ENCODE measurements at places on chromosomes 1 and 21.

GRCh38 chr1:6596351-6596750 is 6.3 kb downstream of the KLHL21 start:
- DNase-seq: no peak

DNA sequence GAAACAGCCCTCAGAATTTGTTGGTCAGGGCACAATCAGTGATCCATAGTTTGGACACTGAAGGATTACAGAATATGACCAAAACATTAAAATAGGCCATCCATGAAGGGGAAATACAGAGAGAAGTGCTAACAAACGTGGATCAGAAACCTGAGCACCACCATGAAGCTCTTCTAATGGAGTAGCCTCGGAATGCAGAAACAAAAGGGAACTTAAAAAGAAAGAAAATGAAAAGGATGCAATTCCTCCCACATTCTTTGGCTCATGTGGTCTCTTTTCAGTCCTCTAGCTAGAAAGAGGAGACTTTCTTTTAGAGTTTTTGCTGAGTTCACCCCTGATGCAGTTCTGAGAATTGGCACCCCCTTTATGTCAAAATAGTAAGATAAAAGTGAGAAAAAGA is 989.8 kb upstream of the B3GALT2 start:
- DNase-seq: no peak

DNA sequence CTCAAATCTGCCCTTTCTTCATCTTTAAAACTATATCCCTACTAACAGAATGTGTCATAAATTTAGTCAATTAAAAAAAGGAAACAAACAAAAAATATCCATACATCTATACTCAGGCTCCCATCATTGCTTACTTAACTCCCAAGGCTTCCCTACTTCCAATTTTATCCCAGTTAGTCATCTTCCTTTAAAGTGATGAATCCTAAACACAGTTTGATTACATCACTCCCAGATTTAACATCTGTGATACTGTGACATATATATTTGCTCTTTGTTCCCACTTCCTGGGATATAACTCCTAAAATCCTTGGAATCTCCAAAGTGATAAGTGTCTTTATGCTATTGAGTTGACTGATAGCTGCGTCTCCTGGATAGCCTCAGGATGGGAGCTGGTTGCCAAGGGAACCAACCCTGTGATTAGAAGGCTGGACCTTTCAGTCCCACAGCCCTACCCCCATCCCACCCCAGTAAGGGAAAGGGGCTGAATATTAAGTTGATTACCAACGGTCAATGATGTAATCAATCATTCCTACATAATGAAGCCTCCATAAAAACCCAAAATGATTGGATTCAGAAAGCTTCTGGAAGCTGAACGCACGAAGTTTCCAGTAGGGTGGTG is 21.6 kb downstream of the GLMN start:
- DNase-seq: no peak

DNA sequence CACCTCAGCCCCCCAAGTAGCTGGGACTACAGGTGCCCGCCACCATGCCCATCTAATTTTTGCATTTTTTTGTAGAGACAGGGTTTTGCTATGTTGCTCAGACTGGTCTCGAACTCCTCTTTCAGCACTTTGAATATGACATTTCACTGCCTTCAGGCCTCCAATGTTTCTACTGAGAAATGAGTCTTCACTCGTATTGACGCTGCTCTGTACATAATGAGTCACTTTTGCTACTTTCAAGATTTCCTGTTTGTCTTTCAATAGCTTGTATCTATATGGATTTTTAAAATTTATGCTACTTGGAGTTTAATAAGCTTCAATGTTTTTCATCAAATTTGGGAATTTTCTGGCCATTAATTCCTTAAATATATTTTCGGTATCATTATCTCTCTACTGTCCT is 64.7 kb downstream of the GORAB start:
- no peak for DNase-seq

DNA sequence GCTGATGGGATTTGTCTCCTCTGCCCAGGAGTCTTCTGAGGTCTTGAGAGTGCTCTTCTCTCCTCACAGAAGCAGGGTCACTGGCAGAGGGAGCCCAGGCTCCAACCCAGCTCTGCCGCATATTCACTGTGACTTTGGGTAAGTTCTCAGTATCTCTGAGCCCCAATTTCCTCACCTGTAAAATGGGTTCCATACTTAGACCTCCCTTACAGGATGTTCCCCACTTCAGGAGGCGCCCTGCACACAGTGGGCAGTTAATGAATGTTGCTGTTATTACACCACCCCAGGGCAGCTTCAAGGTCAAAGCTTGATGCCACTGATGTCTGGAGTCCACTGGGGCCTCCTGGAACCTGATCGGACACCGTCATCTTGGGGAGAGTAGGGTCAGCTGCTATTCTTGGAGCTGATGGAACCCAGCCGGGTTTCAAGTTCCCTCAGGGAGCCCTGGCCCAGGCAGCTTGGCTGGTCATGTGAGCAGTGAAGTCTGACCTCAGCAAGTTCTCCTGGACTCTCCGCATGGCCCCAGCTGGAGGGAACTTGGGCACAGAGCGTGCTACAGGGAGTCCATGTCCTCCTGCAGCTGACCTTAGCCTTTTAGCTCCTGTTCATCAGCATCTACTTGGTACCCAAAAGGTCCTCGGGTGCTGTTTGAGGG is 21.8 kb downstream of the COA7 start:
- no peak for DNase-seq

DNA sequence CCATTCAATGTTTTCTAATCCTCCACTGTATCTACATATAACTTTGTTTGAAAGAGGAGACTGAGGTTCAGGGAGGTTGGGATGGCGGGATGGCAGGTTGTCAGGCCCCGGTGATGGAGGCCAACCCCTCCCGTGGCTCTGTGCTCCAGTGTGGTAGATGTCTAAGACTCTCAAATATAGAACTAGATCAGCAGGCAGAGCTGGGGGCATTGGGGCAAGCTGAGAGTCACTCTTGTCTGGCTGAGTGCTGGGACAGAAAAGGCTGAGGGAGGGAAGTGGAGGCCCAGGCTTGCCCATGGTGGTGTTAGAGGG is 1.7 kb downstream of the IL6R start:
- no peak for DNase-seq

GRCh38 chr1:93629101-93630059 is 52.3 kb downstream of the BCAR3 start:
- DNase-seq: no peak

- no peak for DNase-seq
Observed at GRCh38 chr1:234214129-234214910, 158.9 kb upstream of the COA6 start.

DNA sequence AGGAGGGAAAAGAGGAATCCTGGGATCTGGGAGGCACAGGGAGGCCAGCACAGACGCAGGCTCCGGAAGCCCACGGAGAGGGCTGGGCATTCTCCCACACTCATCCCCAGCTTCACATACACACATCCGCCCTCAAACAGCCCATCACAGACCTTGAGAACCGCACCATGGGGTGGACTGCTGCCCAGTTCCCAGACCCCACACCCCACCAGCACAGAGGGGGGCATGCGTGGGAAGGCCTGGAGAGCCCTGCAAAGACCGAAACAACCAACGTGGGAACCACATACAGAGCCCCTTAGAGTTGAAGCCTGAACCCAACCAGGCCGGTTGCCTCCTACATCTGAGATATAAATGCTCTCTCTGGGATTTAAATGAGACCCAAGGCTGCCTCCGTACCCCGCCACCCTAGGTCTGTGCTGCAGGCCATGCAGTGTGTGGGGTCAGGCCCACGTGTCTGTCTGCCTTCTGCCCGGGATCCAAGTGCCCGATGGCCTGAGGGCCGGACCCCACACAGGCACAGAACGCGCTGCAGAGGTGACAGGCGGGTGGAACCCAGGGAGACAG is 126.2 kb upstream of the COL6A1 start:
- DNase-seq: no peak

DNA sequence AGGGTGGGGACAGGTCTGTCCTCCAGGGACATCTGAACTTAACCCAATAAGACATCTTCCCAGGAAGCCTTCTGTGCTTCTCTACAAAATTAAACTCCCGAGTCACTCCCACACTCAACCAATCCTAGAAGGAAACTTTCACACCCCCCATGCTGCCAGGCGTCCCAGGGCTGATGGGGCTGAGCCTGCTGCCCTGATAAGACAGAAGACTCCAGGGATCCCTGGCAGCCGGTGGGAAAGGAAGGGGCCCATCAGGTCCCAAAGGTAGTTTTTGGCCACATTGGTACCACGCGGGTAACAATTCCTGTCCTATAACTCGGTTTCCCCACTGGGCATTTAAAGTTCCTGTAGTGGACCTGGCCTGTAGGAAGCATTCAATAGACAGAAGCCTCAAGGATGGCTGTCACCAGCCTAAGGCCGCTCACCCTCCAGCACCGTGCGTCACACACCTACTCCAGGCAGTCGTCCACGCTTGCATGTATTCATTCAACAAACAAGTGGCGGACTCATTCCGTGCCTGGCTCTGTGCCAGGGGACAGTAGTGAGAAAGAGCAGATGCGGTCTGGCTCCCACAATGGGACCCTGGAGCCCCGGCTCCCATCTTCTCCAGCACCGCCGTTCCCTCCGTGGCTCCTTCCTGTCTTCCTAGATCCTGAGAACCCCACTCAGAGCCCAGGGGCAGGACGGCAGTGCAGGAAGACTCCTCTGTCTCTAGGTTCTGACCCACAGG is 465.2 kb downstream of the NPHP4 start:
- no peak for DNase-seq

DNA sequence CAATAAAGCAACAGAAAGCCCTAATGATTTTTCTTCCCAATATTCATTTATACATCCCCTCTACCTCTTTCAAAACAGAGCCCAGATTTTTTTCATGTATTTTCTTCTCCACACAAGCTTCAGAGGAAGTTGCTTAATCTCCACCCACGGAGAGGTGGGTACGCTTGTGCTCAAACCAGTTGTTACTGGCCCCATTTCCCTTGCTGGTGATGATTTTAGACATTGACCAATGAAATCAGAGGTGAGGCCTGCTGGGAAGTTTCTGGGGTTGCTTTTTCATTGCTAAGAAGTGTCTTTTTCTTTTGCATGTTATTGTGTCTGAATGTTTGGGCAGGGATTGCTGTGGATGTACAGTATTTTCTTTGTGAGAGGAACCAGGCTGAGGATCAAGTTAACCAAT is 448.1 kb upstream of the B3GALT2 start:
- no peak for DNase-seq

DNA sequence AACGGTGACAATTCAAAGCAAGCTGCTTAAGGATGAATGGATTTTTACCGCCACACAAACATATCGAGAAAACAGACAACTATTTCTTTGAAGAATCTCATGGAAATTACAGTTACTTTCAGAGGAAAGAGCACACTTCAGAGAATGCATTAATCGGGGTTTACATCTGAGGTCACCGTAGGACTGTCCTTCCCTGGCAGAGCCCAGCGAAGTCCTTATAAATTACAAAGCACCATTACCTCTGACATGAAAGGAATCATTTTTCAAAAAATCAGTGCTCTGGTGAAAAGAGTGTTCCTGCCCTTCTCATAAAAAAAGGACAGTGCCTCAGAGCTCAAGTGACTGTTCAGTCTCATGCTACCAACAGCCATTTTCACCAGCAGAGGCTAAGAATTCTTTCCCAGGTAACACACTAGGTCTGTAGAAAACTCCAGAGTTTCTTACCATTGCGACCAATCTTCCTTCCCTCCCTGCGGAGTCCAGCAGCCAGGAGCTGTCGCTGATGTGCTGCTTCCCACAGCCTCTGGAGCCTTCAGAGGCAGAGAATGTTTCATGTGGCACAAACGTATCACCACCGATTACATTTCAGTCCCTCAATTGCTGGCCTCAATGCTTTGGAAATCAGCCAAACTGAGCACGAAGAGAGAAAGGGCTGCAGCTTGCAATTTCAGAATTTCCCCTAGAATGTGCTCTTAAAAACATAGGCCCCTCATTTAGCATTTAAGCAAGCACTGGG is 75.4 kb downstream of the PLD5 start:
- no peak for DNase-seq

GRCh38 chr21:37407719-37408420 is 41.3 kb downstream of the DYRK1A start:
- no peak for DNase-seq

DNA sequence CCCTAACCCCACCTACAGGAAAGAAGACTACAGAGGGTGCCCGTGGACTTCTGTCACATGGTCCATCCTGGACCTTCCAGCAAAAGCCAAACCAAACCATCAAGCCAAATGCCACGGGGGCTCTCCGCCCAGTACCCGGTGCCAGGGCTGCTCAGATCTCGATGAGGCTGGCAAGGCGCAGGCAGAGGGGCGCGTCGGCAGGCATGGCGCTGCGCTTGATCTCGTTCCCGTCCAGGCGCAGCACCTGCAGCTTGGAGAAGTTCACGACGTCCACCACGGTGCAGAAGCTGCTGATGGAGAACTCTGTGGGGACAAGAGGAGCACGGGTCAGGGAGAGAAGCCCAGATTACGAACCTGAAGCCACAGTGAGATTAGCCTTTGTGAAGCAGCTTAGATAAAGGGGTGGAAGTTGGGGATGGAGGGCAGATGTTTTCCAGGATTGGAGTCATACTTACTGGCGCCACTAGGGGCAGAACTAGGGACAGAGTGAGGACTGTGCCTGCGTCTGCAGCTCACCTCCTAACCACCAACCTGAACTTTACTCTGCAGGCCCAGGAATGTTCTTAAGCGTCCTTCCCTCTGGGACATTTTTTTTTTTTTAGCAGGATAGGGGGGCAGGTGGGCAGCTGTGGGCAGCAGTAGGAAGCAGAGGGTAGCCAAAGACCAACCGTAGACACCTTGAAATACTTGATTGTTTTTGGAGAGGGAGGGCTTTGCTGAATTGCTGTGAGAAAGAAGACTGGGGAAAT is 8.6 kb downstream of the FMOD start:
- no peak for DNase-seq

GRCh38 chr1:231200388-231201031 is 38.7 kb downstream of the TRIM67 start:
- no peak for DNase-seq

- DNase-seq: no peak
Observed at GRCh38 chr1:167541003-167541402, 12.6 kb downstream of the CREG1 start.

- DNase-seq: no peak
Observed at GRCh38 chr1:209761011-209761635, 5.3 kb downstream of the TRAF3IP3 start.

GRCh38 chr21:29379517-29380054 is 80.9 kb downstream of the BACH1 start:
- no peak for DNase-seq

GRCh38 chr1:21955058-21955457 is 17.9 kb upstream of the HSPG2 start:
- no peak for DNase-seq

GRCh38 chr1:208242146-208242545 is 2.0 kb downstream of the PLXNA2 start:
- no peak for DNase-seq

DNA sequence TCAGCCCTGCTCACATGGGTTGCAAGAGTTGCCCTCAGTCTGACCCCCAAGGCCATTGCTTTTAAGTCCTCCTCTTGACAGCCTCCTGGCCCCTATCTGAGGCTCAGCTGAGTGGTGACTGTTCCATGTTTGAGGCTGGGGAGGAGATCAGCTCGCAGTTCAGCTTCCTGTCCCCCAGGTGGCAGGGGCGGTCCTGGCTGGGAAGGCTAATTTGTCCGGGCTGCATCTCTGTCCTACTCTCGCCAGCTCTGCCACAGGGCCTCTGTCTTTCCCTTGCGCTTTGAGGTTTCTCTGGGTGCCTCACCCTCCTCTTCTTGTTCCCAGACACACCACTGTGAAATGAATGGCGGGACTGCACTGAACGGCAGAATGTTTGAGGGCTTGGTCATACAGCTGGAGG is 157.3 kb downstream of the KCNJ6 start:
- no peak for DNase-seq

GRCh38 chr1:51469518-51469917 is 49.5 kb downstream of the EPS15 start:
- no peak for DNase-seq

- DNase-seq: no peak
Observed at GRCh38 chr1:41365772-41366454, 4.7 kb downstream of the FOXO6 start.

- no peak for DNase-seq
Observed at GRCh38 chr1:236311040-236311439, 29.3 kb upstream of the ERO1B start.

Measured in HS-27A (cell line).